Right hindlimb (tissue), 1 donor: ENCODE measurements at places on chromosomes 6 and 20.

- DNase-seq: no peak
Observed at GRCh38 chr6:14550410-14550809, 432.8 kb downstream of the CD83 start.

DNA sequence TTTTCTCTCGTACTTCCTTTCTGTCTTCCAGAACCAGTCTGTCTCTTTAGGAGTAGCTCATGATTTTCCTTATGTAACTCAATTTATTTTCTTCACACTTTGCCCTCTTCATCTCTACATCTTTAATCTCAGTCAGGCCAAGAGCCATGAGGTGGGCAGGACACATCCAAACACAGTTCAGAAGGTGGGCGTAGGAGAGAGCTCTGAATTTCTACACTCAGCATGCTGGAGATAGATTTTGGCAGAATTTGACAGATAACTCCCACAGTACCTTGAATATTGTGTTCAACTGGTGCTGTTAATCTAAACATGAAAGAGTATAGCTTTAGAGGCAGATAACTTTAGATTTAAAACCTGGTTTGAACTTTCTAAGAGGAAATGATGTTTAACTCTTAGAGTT is 23.8 kb upstream of the ZBTB24 start:
- DNase-seq: no peak

- DNase-seq: no peak
Observed at GRCh38 chr6:10300071-10300470, 114.8 kb downstream of the TFAP2A start.

- no peak for DNase-seq
Observed at GRCh38 chr6:149458196-149458595, 26.6 kb downstream of the ZC3H12D start.

GRCh38 chr6:16576451-16577368 is 184.6 kb downstream of the ATXN1 start:
- DNase-seq: no peak

DNA sequence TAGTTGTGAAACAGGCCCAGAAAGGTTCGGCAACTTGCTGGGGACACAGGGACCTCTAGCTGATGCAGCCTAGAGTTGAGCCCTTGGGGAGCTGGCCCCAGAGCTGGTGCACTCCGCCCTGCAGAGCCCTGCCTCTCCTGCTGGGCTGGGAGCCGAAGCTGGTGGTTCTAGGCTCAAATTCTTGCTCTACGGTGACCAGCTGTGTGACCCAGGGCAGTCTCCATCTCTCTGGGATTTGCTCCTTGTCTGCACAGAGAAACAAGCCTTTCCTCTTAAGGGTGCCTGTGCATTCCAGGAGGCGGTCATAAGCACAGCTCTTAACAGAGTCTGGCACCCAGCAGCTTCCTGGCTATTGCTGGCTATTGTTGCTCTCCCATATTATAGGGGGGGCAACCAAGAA is 47.4 kb downstream of the RBM38 start:
- DNase-seq: no peak

GRCh38 chr6:126662966-126663365 is 323.1 kb downstream of the CENPW start:
- DNase-seq: no peak

- DNase-seq: no peak
Observed at GRCh38 chr6:79949233-79949632, 1.9 kb upstream of the ELOVL4 start.

- DNase-seq: no peak
Observed at GRCh38 chr6:73509851-73510250, 11.0 kb downstream of the EEF1A1 start.

GRCh38 chr6:84536885-84537638 is 227.3 kb downstream of the TBX18 start:
- no peak for DNase-seq

DNA sequence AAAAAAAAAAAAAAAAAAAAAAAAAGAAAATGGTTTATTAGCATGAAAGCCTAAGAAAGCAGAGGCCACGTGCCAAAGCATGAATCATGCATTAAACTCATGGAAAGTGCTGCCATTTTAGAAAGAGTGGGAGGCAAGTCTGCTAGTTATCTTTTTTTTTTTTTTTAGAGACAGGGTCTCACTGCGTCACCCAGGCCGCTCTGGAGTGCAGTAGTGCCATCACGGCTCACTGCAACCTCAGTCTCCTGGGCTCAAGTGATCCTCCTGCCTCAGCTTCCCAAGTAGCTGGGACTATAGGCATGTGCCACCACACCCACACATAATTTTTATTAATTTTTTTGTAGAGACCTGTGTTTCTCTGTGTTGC is 5.2 kb downstream of the VWA7 start:
- no peak for DNase-seq

DNA sequence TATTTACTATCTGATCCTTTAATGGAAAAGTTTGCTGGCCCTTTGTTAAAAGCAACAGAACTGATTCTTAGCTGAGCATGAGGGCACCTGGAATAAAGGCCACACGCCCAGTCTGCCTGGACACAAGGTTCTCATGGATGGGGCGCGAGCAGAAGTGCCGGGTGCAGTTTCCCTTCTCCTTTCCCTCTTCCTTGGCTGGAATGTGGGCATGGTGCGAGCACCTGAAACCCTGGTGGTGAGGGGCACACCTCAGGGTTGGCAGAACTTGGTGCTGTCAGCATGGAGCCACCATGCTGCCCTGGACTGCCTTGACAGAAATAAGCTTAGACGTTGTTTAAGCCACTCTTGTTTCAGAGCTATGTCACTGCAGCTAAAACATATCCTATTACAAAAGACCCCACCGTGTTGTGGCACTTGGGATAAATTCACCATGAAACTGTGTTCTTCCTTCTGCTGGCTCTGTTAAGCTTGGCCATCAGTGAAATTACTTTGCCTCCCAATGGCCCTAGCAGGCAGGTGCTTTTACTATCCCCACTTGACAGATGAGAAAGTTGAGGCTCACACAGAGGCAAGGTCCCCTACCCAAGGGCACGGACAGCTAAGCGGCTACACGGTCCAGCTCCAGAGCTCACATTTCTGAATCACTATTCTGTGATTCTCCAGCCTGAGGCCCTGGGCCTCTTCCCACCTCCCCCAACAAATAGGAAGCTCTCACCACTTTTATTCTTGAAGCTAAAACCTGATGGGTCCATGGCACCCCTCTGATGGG is 115.9 kb downstream of the PREX1 start:
- DNase-seq: no peak

GRCh38 chr6:81003156-81003555 is 749.3 kb downstream of the TENT5A start:
- DNase-seq: no peak

GRCh38 chr6:87884203-87884602 is 163.4 kb upstream of the SPACA1 start:
- DNase-seq: no peak

- DNase-seq: no peak
Observed at GRCh38 chr6:68724060-68724459, 89.0 kb downstream of the ADGRB3 start.

- DNase-seq: no peak
Observed at GRCh38 chr6:24718449-24719124, 367 bp downstream of the C6orf62 start.

DNA sequence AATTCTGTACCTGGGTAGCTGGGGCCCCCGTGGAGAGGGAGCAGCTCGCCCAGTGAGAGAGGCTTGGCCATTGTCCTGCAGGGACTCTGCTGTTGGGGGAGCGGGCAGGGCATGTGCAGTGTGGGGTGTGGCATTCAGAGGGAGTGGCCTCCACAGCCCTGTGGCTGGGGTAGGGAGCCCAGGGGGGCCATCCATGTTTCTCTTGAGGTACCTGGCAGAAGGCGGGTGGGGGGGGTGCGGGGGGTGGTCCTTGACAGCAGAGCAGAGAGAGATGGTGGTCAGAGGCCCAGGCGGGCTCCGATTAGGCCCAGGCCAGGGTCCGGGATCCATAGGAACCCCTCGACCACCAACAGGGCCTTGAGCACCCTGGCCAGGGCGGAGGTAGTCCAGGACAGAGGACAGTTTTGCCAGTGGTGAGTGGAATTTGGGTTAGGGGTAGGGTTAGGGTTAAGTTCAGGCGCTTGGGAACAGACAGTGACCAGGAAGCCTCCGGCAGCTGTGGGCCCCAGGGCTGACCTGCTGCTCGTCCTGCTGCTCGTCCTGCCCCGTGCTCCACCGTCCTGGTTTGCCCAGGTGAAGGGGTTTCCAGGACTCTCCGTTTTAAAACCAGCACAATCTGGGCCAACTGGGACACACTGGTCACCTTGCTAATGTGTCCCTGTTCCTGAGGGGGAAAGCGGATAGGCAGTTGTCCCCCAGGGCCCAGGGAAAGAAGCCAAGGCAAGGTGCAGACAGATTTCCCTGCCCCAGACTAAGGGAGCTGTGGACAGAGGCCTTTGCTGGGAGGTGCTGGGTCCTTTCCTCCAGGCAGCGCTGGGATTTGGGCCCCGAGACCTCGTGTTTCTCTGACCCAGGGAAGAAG is 24.8 kb upstream of the MYT1 start:
- no peak for DNase-seq

GRCh38 chr6:146397638-146398037 is 146.0 kb upstream of the RAB32 start:
- DNase-seq: no peak

- DNase-seq: no peak
Observed at GRCh38 chr6:152091851-152092341, 284.4 kb downstream of the ESR1 start.

DNA sequence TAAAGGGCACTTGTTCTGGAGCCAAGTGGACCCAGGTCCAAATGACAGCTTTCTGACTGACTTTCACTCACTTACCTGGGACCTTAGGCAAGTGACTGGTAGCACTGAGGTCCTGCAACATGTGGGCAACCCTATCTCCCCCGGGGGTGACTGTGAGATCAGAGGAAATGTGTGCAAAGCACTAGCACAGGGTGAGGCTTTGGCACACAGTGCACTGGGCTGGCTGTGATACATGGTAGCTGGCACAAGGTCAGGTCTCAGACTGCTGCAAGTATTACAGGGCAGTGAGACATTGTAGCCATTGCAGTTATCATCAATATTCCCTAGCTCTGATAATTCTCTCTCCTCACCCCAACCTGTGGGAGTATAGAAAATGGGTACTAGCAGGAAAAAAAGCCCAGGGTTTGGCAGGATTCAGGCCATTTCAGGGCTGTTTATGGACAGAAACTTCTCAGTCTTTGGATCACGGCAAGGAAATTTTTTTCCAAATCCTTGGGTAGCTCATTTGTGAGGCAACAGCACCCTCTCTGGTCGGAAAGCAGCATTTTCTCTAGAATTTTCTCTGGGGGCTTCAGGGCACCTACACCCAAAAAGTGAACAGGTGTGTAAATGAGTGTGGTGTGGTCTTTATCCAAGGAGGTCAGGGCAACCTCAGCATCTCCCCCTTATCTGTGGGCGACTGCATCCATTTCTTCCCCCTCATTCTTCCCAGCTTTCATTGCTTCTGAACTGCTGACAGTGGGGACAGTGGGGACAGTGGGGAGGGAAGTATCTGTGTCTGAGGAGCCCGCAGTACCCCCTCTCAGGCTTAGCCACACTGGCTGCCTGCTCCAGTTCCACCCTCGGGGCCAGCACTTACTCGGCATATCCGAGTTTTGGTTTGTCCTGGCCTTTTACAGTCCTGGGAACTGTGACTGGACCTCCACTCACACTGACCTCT is 148.7 kb upstream of the PHACTR3 start:
- DNase-seq: peak; percentile 72

DNA sequence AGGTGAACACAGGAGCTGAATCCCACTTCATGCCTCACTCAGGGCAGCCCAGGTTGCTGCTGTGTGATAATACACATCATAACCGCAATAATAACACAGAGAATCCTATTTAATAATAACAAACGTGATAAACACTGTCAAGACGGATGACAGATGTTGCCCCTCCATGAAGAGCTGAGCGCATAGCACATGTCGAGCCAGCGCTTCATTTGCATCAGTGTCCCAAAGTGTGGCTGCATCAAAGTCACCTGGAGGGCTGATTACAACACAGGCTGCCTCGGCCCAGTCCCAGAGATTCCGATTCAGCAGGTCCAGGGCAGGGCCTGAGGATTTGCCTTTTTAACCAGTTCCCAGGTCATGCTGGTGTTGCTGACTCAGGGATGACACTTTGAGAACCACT is 198.5 kb downstream of the QKI start:
- DNase-seq: no peak

- DNase-seq: no peak
Observed at GRCh38 chr6:139010674-139011073, 17.9 kb upstream of the ABRACL start.

DNA sequence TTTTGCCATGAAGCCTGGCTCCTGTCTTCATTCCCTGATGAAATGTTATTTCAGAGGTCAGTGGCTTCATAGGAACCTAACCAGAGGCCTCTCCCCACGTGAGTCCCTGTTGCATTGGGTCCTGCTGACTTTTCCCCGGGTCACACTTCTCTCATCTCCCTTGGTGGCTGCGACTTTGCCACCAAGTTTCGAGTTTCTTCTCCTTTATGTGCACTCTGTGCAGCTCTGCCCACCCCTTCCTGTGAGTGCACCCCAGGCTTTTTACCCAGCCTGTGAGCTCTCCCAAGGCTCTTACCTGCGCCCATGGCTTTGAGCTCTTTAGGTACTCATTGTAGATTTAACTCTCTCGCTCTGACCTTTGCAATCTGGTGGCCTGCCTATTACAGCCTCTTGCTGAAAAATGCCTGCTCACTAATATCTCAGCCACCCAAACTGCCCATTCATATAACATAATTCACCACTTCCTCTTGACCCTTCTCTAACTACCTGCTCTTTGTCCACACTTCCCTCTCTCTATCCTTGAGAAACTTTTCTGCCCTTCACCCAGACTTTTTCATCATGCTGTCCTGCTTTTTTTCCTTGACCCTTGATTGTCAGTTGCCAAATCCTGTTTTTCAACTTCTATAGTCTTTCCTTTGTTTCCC is 105.9 kb downstream of the SASH1 start:
- DNase-seq: no peak

- DNase-seq: no peak
Observed at GRCh38 chr6:69584536-69584912, 212.3 kb downstream of the LMBRD1 start.
